ENCODE measurements at places on chromosomes 11 and 22.

GRCh38 chr11:84140386-84141169 is 854.4 kb upstream of the CCDC90B start:
- DNase-seq: no peak

DNA sequence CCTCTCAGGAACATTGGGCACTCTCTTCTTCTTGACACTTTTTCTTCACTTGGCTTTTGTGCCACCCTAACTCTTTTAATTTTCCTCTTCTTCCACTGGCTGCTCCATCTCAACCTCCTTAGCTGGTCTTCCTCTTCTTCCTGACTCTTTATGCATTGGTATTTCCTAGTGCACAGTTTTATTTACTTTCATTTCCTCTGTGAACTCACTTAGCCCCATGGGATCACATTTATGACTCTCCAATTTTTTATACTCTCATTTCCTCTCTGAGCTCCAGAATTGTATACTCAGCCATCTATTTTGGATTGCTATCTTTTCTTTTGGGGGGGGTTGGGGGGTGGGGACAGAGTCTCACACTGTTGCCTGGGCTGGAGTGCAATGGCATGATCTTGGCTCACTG is 38.5 kb upstream of the LARGE1 start:
- no peak for DNase-seq

DNA sequence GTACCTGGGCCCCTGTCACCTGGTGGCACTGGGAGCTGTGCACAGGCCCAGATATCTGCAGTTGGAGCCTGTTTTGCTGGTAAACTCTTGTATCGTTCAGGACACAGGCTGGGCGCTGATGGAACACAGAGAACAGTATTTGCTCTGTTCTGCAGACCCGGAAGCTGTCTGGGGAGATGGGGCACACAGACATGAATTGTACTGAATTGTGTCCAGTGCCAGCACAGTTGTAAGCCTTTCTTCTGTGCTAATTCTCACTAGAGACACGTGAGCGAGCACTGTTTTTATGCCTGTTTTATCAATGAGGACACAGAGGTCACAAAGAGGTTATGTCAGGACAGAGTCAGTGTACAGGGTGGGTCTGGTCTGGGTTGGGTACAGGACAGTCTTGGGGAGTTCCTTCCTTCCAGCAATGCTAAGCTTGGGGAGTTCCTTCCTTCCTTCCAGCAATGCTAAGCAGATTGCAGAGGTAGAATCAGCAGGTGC is 24.4 kb upstream of the ACR start:
- DNase-seq: no peak

GRCh38 chr11:119359365-119360214 is 13.1 kb upstream of the MFRP start:
- no peak for DNase-seq

GRCh38 chr22:18973264-18974031 is 37.4 kb upstream of the PRODH start:
- no peak for DNase-seq

- DNase-seq: no peak
Measured at GRCh38 chr11:106410902-106411301, 333.4 kb downstream of the AASDHPPT start.

DNA sequence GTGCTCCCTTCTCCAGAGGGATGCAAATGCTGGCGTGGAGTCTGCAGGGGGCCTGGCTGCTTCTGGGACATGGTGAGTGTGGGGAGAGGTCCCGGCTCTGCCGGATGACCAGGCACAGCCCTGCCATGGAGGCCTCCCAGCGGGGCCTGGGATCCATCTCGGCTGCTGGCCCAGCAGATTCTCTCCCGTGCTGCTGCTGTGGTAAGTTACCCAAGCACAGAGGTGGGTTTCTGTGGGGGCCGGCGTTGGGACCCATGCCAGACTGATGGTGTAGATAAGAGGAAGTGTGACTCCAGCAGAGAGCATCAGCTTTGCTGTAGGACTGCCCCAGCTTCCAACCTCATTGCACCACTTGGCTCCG is 147.5 kb upstream of the B3GAT1 start:
- no peak for DNase-seq

DNA sequence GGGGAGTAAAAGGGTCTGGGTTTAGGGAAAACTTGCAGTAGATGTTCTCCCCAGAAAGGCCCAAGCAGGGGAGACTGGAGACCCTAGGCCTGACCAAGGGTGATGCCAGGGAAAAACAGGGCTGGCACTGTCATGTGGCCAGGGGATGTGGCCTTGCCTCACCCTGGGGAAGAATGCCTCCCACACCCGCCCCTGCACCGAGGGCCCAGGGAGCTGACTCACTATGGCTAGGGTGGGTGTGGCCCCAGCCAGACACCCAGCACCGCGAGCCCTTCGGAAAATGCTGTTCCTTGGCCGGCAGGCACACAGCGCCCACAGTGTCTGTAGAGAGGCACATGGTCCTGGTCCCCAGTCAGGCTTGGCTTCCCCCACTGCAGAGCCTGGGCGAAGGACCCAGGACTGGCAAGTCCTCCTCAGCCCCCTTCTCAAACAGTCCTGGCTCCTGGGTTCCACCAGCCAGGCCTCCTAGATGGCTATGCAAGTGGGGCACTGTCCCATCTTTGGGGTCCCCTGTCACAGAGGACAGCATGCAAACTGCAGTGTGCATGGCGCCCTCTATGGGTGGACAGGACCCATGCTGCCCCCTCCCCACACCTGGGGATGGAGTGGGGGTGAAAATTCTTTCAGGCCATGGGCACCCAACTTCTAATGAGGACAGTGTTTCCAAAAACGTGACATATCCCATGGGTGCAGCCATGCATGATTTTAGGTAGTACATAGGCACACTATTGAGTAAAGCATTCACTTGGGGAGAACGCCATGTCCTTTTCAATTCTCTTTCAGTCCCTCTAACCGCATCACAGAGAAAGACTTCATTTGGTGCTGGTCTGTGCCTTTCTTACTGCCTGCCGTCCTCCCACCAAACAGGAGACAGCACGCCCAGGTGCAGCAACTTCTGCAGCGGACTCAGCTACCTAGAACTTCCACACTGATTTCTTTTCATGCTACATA is 15.2 kb downstream of the TMPRSS5 start:
- no peak for DNase-seq

- DNase-seq: peak; percentile 26
Measured at GRCh38 chr11:125345421-125346178, 150.5 kb downstream of the FEZ1 start.

- DNase-seq: no peak
Measured at GRCh38 chr11:95827696-95828095, 37.4 kb downstream of the CEP57 start.

GRCh38 chr22:49585461-49586243 is 242.0 kb downstream of the BRD1 start:
- no peak for DNase-seq

DNA sequence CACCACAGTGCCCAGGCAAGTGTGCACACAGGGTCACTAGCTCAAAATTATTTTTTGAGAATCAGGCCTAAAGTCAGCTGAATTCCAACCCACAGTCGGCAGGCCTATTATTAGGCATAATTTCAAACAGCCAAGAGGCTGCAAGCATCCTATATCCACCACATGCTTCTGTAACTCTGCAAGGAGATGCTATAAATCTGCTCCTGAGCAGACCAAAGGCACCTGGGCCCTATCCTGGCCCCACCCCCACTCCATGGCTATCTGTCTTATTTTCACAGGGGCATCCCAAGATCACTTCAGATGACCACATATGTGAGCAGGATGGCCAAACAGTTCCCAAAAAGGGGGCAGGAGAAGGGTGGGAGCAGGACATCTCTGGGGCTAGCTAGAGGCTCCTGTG is 44.6 kb downstream of the TCF20 start:
- no peak for DNase-seq
